ENCODE measurements at places on chromosomes 5 and 9. TPM values are rescaled to one million over a fixed set of nuclear protein-coding genes. Genes with fewer than 3 reads are reported as not detected.
A peak's percentile ranks its signal among the peaks of the same experiment; 100 is the strongest.

DNA sequence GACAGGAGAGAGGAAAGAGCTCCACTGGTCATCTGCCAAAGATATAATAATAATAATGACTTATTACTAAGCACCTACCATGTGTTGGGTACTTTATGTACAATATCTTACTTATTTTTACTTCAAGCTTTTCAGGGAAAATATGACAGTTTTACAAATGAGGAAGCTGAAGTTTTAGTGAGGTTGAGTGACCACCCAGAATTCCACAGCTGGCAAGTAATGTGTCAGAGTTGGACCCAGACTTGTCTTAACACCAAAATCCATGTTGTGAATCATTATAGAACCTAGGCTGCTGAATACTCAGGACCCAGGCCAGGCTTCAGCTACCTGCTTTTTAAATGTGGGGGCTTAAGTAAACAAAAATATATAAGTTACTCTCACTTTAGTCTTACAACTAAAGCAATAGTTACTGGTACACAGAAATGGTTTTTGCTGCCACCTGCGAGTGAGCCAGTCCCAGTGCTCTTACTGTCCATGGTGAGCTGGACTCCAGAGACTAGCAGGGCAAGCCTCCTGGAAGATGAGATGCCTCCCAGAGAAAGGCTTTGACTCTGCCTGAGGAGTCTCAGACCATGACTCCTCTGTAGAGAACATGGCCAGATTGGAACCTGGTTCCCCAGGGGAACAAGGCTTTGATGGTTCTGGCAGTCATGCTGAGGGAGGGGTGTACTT lies 29.9 kb downstream of the RUSC2 start:
- peak overlapping the region; percentile 61 for H3K27ac ChIP-seq
- no peak overlapping the region for H3K4me3 ChIP-seq
- no peak for DNase-seq
- H3K4me1 ChIP-seq, result peaks cover 61% of the 10 kb centered on the region
- H3K27me3 ChIP-seq, result no peaks in the 10 kb centered on the region

Gene DRD1
- total RNA-seq, result not detected

- H3K4me1 ChIP-seq, result no peaks in the 10 kb centered on the region
- DNase-seq, result no peak
- H3K36me3 ChIP-seq, result no peaks in the 10 kb centered on the region
- no peak overlapping the region for H3K4me3 ChIP-seq
Measured at GRCh38 chr5:103943230-103943629, 380.6 kb upstream of the NUDT12 start.

- H3K27me3 ChIP-seq, result peaks cover 18% of the 10 kb centered on the region
- H3K36me3 ChIP-seq, result no peaks in the 10 kb centered on the region
- no peak overlapping the region for H3K4me3 ChIP-seq
- no peak for DNase-seq
- no peak overlapping the region for H3K27ac ChIP-seq
Measured at GRCh38 chr9:135379540-135380267, 99.9 kb upstream of the PPP1R26 start.

Gene DMRT3
- 0.30 TPM for total RNA-seq

DNA sequence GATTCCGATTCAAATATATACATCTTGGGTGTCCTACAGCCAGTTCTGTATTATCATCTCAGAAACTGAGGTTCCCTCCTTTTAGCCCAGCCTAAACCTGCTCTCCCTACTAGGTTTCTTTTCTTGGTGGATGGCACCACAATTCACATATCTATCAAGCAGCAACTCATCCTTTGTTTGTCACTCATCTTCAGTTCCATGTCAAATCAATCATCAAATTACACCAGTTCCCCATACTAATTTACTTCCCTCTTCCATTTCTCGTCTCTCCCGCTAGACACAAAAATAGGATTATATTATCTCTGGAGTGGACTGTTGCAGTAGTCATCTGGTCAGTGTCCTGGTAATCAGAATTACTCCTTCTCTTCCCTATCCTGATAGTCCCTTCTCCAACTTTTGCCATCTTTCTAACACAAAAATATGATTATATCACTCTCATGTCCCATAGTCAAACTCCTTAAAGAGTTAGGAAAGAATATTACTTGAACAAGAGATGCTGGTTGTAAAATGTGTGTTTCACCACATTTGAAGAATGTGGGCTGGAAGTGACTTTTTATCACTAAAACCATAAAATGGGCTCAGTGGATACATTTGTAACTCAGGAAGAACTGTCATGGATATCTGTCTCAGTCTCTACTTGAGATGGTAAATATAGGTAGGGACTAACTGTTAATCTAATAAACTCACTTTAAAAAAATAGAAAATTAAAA lies 69.1 kb upstream of the RICTOR start:
- DNase-seq, result no peak
- H3K36me3 ChIP-seq, result no peaks in the 10 kb centered on the region
- H3K4me1 ChIP-seq, result no peaks in the 10 kb centered on the region
- no peak overlapping the region for H3K27ac ChIP-seq
- H3K4me3 ChIP-seq, result no peak overlapping the region

Gene BHMT
- total RNA-seq, result 4.1 TPM

DNA sequence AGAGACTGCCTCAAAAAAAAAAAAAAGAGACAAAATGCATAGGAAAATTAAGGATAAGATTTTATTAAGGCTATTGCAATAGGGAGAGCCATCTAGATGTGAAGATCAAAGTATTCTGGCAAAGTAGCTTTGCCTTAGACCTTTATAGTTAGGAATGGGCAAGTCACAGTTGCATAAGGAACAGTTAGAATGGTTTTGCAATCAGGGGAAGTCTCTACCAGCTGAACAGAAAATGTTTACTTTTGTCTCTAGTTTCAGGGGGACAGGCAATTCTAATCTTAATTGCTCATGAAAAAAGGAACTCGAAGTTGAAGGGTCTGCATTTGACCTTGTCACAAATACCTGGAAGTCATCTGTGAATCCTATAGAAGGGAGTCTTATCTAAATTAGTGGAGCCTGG lies 13.1 kb upstream of the ATP6V1G1 start:
- no peaks in the 10 kb centered on the region for H3K4me1 ChIP-seq
- H3K4me3 ChIP-seq, result no peak overlapping the region
- no peaks in the 10 kb centered on the region for H3K36me3 ChIP-seq
- DNase-seq, result no peak

Gene IFNA2
- not detected for total RNA-seq

DNA sequence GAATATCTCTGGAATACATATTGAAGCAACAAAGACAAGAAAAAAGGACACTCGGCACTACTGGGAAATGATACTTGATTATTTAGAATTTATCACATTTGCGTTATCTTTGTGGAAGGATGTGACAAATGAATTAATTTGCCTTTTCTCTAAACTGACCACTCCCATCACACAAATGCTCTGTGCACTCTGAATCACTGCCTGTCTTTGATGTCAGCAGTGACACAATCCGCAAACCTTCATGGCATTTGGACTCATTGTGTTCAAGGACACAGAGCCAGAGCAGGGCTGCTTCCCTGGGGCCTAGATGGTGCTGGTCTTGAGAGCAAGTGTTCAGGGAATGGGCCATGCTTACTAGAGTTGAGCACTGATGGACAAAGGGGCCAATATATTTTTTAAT lies 4.9 kb upstream of the KIF4B start:
- H3K27me3 ChIP-seq, result no peaks in the 10 kb centered on the region
- H3K27ac ChIP-seq, result no peak overlapping the region
- H3K4me3 ChIP-seq, result no peak overlapping the region
- DNase-seq, result no peak
- H3K4me1 ChIP-seq, result no peaks in the 10 kb centered on the region

Gene GDF9
- total RNA-seq, result 0.60 TPM

Gene NR2F1-AS1
- total RNA-seq, result 13.5 TPM

Measured in tibial nerve (tissue), 4 donors.